Activated T-helper 1 cell treated with anti-CD3 and anti-CD28 coated beads, Interleukin-12 subunit alpha, Interleukin-12 subunit beta, Interleukin-2, Interleukin-4 antibody, amounts not matched to agents 30 ng/mL and 10 ng/mL and 1 ng/mL, durations not matched to agents 14 hours and 24 hours and 36 hours (primary cell): ENCODE measurements at places on chromosomes 11 and 22. TPM values are rescaled to one million over a fixed set of nuclear protein-coding genes. Genes with fewer than 3 reads are reported as not detected.

Gene BAIAP2L2
- total RNA-seq = 0.29 and 0.32 TPM in 2 replicates

Gene CDCA5
- total RNA-seq = 91.8 and 92.5 TPM in 2 replicates

Gene RFPL3
- total RNA-seq = not detected in 2 replicates

Gene APOA4
- total RNA-seq = not detected in 2 replicates

Gene CHRM1
- not detected in 2 replicates for total RNA-seq

DNA sequence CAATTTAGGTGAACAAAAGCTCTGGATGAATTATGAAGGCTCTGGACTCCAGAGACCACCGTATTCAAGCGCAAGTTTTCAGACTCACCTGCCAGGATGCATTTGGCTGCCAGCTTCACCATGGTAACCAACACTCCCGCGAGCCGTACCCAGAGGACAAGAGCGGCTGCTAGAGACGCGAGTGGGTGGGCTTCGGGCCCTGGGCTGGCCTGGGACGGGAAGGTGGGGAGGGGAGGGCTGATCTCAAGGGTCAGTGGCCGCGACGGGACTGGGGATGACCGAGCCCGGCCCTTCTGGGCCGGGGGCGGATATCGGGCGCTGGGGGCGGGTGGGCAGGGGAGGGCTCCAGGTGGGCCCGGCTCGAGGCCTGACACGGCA lies 344 bp downstream of the IFT27 start:
- H3K27me3 ChIP-seq = no peaks in the 10 kb centered on the region
- H3K36me3 ChIP-seq = peaks cover 1% of the 10 kb centered on the region
- peak overlapping the region; percentile 94 for H3K27ac ChIP-seq
- peak overlapping the region; percentile 92 for H3K4me3 ChIP-seq

DNA sequence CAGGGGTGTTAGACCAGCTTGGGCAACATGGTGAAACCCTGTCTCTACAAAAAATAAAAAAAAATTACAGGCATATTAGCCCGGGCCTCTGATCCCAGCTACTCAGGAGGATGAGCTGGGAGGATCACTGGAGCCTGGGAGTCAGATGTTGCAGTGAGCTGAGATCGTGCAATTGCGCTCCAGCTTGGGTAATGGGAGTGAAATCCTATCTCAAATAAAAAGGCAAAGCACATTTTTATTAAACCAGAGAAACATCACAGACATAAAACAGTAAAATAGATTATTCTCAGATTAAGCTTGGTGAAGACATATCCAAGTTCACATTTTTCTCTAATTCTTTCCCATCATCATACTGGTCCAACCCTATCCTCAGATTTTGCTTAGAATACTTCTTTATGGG lies 30.1 kb upstream of the XBP1 start:
- no peaks in the 10 kb centered on the region for H3K27me3 ChIP-seq
- H3K4me1 ChIP-seq = peaks cover 28% of the 10 kb centered on the region
- H3K4me3 ChIP-seq = no peak overlapping the region
- H3K27ac ChIP-seq = no peak overlapping the region
- DNase-seq = no peak
- peaks cover 33% of the 10 kb centered on the region for H3K36me3 ChIP-seq

GRCh38 chr11:111414267-111414931 lies 35.3 kb upstream of the POU2AF1 start:
- no peak for DNase-seq
- H3K36me3 ChIP-seq = peaks cover 8% of the 10 kb centered on the region
- H3K27ac ChIP-seq = peak overlapping the region; percentile 76
- H3K4me1 ChIP-seq = peaks cover 92% of the 10 kb centered on the region

GRCh38 chr11:86644291-86644690 lies 28.1 kb downstream of the ME3 start:
- peaks cover 29% of the 10 kb centered on the region for H3K27me3 ChIP-seq
- no peak for DNase-seq
- H3K4me3 ChIP-seq = no peak overlapping the region
- H3K36me3 ChIP-seq = peaks cover 3% of the 10 kb centered on the region
- H3K4me1 ChIP-seq = peaks cover 10% of the 10 kb centered on the region

GRCh38 chr22:19716041-19716828 lies 1.9 kb downstream of the SEPTIN5 start:
- no peak for DNase-seq
- no peak overlapping the region for H3K27ac ChIP-seq
- H3K27me3 ChIP-seq = peaks cover 43% of the 10 kb centered on the region
- peaks cover 5% of the 10 kb centered on the region for H3K4me1 ChIP-seq
- H3K4me3 ChIP-seq = peak overlapping the region; percentile 11
